Right lung (tissue), 10 donors: ENCODE measurements at places on chromosomes 1 and 21.

- no peak for DNase-seq
Measured at GRCh38 chr21:36534656-36535055, 54.7 kb upstream of the CLDN14 start.

DNA sequence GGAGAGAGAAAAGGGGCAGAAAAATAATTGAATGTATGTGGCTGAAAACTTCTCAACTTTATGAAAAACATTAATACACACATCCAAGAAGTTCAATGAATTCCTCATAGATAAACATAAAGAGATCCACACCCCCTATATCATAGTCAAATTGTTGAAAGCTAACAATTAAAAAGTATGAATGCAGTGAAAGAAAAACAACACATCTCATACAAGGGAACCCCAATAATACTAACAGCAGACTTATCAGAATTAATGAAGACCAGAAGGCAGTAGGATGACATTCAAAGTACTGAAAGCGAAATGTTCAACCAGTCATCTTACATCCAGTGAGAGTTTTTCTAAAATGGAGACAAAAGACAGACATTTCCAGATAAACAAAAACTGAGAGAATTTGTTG lies 134.4 kb downstream of the FMN2 start:
- no peak for DNase-seq

GRCh38 chr1:20432341-20432740 lies 53.7 kb downstream of the CAMK2N1 start:
- no peak for DNase-seq

DNA sequence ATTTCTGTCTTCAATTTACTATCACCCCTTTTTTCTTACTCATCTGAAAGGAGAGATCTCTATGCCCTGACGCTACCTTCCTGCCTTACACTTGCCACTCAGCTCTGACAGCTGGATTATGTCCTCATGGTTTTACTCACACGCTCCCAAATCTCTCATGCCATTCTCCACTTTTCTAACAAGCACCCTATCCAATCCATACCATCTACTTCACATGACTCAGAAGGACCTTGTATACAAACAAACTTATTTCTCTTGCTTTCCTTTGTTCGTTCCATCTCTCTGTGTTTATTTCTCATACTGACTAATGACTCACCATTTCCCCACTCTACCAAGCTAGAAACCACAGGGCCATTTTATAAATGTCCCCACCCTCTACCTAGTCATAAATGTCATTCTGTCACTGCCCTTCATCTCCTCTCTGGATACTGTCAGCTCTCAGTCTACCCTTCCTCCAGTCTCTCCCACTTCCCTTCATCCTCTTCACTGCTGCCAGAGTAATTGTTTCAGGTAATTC lies 87.3 kb downstream of the USP24 start:
- no peak for DNase-seq

GRCh38 chr1:43949678-43950077 lies 2.9 kb downstream of the IPO13 start:
- DNase-seq = no peak

GRCh38 chr1:70358921-70359564 lies 4.5 kb upstream of the ANKRD13C start:
- no peak for DNase-seq

DNA sequence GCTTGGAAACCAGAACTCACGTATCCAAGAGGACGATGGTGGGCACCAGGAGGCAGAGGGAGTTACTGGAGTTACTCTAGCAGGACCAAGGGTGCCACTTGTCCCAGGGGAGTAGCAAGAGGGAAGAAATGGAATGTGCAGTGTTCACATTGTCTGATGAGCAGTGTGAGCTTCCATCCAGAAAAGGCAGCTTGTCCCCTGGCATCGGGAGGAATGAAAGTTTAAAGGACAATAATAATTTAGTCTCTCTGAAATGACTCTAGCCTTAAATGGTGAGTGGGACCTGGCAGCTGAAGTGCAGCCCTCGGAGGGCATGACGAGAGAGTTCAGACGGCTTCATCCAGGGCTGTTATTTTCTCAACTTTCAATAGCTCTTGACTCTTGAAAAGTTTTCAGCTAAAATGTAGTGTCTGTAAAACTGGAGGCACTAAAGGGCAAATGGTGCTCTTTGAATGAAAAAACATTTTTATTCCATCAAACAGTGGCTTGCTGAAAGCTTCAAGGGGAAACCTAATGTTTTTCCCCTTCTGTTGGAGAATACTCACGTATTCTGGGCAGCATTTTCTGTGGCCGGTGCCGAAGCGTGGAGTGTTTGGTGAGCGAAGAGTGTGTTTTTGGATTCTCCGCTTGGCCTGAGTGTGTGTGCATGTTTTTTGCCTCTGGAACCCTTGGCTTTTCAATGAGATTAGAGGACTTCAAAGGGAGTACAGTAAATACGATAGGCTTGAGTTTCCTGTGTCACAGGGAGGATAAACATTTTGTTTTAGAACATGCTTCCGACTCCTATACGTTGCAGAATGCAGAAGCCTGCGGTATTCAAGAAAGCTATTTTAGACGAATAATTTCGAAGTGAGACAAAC lies 157.3 kb downstream of the GALNT2 start:
- DNase-seq = no peak

DNA sequence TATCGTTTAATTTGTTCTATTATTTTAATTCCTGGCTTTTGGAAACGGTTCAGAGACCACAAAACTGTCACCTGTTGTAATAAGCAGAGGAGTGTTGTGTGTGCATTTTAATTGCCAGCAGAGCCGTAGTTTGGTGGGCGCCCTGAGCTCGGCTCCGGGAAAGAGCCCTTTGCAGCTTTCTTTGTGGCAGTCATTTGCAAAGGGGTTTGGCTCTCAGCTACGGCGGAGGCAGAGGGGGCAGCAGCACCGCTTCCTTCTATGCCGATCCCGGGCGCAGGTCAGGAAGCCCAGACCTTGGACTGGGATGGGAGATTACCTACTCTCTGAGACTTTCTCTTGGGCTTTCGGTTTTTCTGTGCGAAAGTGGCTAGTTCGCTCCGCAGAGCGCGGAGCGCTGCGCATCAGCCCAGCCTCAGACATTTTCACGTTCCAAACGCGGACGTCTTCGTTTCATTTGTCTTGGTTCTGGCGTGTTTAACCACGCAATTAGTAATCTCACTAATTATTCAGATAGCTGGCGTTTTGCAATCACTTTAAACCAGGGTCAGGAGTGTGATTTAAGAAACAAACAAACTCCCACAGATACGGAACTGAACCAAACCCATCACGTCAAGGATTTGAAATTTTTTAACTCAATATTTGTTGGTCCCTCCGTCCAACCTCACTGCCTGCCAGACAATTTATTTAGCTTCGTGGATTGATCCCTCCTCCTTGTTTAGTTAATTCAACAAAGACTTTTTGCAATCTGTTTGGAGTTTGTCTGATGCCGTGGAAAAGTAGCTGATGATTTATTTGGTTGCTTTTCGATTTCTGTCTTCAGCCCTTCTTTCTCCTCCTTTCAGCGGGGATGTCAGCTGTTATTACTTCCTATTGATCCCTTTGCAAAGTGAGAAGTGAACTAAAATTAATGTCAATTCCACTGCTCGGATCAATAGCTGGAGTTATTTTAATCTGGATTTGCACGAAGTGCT lies 3.9 kb downstream of the RNF220 start:
- no peak for DNase-seq

GRCh38 chr1:212440419-212440818 lies 7.7 kb downstream of the NENF start:
- DNase-seq = no peak

DNA sequence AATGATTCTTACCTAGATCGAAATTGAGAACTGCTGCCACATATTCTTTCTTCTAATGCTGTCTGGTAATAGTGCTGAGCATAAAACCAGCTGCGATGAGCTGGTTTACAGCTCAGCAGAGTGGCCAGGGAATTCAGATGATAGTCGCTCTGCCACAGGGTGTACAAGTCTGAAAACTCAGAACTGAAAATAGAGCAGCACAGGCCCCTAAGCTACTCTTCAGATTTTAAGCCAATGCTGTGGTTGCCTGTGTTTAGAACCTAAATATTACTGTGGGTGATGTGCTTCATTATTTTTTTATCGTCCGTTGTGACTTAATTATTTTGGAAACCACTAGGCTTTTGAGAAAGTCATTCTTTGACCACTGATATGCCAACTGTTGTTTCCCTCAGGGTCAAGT lies 152.0 kb downstream of the ADGRL4 start:
- no peak for DNase-seq

DNA sequence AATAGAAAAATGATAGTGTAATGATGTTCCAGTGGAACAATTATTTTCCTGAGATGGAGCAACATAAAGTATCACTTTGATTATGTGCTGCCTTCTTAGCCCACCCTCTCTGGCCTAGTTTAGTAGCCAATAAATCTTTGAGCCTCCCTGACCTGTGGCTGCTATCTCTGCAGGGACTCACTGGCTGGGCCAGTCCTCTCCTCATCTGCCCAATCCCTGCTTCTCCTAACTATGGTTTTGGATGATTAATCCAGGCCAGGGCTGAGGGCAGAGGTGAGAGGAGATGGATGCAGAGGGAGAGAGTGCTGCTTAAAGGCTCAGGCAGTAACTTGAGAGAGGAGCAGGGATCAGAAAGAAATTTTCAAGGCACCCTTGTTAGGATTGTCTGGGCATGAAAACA lies 89.0 kb upstream of the CD34 start:
- DNase-seq = no peak

- DNase-seq = no peak
Measured at GRCh38 chr1:110620686-110621085, 14.5 kb upstream of the KCNA2 start.

DNA sequence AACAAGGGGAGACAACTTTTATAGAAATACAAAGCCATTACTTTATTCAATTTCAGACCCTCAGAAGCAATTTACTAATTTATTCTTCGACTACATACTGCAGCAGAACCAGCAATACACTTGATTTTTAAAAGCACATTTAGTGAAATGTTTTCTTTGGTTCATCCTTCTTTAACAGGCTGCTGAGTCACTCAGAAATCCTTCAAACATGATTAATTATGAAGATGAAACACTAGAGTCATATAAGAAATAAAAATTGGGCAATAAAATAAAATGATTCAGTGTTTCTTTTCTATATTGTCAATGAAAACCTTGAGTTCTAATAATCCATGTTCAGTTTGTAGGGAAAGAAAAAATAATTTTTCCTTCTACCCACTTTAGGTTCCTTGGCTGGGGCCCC lies 47.0 kb downstream of the CHML start:
- no peak for DNase-seq

DNA sequence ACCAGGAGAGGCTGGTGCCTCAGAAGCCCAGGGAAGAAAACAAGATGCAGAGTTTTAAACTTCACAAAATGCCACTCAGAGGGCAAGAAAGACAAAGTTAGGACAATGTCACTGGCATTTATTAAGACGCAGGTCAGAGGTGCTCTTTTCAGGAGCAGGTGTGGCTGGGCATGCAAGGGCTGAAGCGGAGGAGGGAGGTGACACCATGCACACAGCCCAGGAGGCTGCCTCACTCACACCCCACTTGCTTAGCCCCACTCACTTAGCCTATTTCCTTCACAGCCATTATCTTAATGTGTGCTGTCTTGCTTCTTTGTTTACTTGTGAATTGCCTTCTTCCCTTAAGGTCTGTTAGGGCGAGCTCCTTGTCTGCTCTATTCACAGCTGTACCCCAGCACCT lies 17.2 kb downstream of the HIVEP3 start:
- no peak for DNase-seq

GRCh38 chr1:37149296-37149695 lies 115.0 kb upstream of the GRIK3 start:
- DNase-seq = no peak

GRCh38 chr1:17192394-17193221 lies 12.3 kb upstream of the PADI1 start:
- no peak for DNase-seq

- no peak for DNase-seq
Measured at GRCh38 chr1:6508154-6508815, 16.8 kb upstream of the PLEKHG5 start.

GRCh38 chr21:34613679-34614627 lies 960 bp downstream of the RCAN1 start:
- no peak for DNase-seq

DNA sequence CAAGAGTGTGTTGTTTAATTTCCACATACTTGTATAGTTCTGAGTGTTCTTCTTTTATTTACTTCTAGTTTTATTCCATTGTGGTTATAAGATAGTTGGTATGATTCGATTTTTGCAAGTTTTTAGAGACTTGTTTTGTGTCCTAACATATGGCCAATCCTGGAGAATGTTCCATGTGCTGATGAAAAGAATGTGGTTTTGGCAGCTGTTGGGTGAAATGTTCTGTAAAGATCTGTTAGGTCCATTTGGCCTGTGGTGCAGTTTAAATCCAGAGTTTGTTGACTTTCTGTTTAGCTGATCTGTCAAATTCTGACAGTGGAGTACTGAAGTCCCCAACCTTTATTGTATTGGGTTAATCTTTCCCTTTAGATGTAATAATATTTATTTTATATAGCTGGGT lies 19.5 kb upstream of the TIPRL start:
- no peak for DNase-seq

GRCh38 chr1:12196641-12197482 lies 30.1 kb downstream of the TNFRSF1B start:
- DNase-seq = no peak

DNA sequence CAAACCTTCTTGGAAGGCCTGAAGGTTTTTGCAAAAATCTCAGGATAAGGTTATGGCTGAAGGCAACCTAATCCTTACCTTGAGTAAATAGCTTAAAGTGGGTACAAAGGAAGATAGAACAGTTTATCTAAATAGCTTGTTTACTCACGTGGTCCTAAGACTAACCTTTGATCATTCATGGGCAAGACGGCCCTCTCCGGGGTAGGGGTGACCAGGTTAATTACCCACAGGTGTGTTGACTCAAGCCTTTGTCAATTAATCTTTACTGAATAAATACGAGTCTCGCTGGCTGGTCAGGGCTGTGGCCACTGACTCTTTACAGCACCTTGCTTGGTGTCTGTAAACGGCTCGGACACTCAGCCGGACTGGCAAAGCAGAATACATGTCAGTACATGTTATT lies 10.8 kb downstream of the AADACL4 start:
- DNase-seq = no peak

- no peak for DNase-seq
Measured at GRCh38 chr1:56363007-56363770, 216.2 kb downstream of the PLPP3 start.

DNA sequence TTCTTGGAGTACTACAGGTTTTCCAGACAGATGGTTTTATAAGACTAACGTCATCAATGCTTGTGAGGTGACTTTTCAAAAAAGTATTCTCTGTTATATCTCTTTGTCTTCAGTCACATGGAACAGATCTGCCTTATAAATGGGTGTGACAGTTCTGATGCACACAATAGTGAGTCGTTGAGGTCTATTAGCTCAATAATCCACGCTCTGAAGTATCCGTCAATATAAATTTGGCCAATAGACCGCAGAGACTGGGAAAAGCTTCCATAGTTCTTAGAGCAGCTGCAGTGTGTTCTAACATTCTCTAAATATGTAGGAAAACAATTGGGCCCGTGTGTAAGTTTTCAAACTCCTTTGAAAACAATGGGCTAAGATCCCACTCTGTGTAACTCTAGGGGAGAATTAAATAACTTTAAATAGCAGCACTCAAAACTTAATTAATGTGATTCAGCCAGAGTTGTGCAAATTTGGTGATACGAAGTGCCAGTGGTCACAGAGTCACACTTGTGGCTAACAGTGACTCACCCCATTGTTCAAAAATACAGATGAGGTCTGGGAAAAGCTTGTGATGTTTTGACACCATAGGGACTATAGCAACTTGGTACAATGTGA lies 316.0 kb downstream of the LMO4 start:
- no peak for DNase-seq

GRCh38 chr1:156359973-156360372 lies 9.0 kb upstream of the RHBG start:
- no peak for DNase-seq
